Urinary bladder (tissue), 4 donors: ENCODE measurements at places on chromosomes 4 and X. TPM values are rescaled to one million over a fixed set of nuclear protein-coding genes. Genes with fewer than 3 reads are reported as not detected.
A peak's percentile ranks its signal among the peaks of the same experiment; 100 is the strongest.

The ABCG2 gene
- 3.7 TPM for polyA plus RNA-seq

The MAGED4 gene
- polyA plus RNA-seq = 9.3 TPM

The TEX13D gene
- polyA plus RNA-seq = not detected

- peak; percentile 4 for DNase-seq
Observed at GRCh38 chrX:130975947-130976346, 72.9 kb upstream of the ENOX2 start.

DNA sequence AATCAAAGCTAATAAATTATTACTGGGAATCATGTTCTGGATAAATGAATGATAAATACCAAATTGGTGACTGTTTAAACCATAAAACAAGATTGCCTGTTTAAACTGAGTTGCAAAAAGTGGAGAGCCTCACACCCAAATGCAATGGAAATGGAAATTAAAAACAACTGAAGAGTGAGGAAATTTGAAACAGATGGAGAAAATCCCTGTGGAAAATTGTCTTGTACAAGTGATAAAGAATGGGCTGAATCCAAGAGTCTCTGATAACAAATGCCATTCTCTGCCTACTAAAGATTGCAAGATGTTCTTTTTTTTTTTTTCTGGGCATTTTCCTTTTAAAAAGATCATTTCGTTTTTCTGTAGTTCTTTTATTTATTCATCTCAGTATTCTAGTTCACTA lies 426.3 kb downstream of the NLGN4X start:
- DNase-seq = no peak

- no peak for DNase-seq
Observed at GRCh38 chrX:115366535-115366934, 77.0 kb downstream of the LUZP4 start.

- no peak for DNase-seq
Observed at GRCh38 chr4:100894339-100894870, 376.6 kb upstream of the EMCN start.

GRCh38 chrX:106963111-106963510 lies 36.9 kb downstream of the MORC4 start:
- no peak for DNase-seq

GRCh38 chrX:70470850-70471289 lies 26.2 kb downstream of the DLG3 start:
- no peak for DNase-seq

- DNase-seq = no peak
Observed at GRCh38 chr4:106418444-106418843, 49.9 kb upstream of the GIMD1 start.

DNA sequence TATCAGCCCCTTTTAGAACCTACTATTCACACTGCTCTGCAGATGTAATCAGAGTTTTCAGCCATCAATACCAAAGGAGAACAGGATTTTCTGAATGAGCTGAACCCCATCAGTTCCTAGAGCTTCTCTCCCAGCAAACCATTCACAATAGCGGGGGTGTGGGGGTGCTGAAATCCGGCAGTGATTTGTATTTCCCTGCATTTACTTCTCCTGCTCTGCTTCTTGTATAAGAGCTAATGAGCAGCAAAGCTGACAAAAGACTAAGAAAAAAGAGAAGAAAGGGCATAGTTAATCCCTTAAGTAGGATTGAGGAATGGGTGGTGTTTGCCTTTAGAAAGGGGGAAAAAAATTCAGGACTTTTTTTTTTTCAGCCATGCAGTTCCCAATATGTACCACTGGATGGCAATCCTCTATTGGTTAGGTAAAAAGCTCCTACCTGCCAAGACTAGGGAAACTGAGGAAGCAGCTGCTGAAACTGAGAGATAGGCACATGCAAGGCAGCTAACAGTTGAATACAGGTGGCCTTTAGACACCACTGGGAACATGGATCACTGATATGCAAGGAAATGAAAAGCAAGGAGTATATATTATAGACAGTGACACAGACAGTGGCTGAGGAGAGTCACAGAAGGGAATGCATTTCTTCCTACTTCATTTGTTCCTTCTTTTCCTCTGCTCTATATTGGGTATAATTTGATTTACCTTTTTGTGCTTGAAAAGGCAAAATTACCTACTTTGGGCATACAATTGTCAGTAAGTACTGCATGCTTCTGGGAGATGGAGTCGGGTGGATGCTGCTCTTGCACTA lies 217.9 kb downstream of the HS6ST2 start:
- no peak for DNase-seq

DNA sequence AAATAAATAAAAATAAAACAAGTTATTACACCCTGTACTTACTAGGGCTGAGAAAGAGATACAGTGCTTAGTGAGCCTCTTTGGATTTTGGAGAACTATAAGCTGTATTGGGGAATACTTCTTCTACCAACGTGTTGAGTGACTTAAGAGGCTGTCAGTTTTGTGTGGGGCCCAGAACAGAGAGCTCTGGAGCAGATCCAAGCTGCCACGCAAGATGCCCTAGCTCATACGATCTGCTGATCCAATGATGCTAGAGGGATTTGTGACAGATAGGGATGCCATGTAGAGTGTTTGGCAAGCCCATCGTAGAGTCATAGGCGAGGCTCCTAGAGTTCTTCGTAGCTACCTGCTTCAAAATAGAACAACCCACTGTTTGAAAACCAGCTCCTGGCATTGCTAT lies 60.3 kb upstream of the KLF3 start:
- DNase-seq = no peak
